ENCODE measurements at places on chromosomes 13 and 19.

DNA sequence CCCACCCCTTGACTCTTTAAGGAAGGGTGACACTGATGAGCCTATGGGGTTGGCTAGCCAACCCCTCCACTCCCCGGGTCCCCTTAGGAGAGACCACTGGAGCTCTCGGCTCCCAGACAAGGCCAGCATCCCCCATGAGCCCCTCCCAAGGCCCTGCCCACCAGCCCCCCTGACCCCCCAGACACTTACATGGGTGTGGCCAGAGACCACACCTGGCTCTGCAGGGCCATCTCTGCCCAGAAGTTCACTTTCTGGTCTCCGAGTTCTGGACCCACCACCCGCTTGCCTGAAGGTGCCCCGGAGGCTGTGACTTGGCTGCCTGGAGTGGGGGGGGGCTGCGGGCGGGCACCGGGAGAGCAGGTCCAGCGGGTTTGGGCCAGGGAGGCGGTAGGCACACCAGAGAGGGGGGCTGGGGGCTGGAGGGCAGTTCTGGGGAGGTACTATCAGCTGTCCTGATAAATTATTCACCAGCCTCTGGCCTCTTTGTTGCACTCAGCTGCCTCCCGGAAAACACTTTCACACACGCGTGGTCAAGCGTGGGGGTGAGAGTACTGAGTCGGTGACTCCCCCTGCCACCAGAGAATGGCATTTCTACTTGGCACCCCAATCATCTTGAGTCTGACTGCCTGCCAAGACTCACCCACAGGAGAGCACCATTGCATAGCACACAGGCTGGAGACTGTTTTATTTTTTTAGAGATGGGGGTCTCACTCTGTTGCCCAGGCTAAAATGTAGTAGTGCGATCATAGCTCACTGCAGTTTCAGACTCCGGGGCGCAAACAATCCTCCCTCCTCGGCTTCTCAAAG lies at the start of gene PALM3:
TSS of gene PALM3 (minus strand) at position 326 of the 807 bp plus-strand sequence. CDS start at position 230, 96 bp downstream.
- no peaks in the 10 kb centered on the region for H3K36me3 ChIP-seq
- peak; percentile 95 for DNase-seq
- H3K4me3 ChIP-seq: peak within 1 kb of the TSS; percentile 68
- H3K4me1 ChIP-seq: no peaks in the 10 kb centered on the region
- H3K27ac ChIP-seq: peak within 1 kb of the TSS; percentile 91

GRCh38 chr19:39113199-39113598 lies 12.4 kb upstream of the PAK4 start:
- DNase-seq: no peak
- no peaks in the 10 kb centered on the region for H3K4me1 ChIP-seq
- H3K36me3 ChIP-seq: no peaks in the 10 kb centered on the region
- no peaks in the 10 kb centered on the region for H3K27me3 ChIP-seq
- H3K4me3 ChIP-seq: no peak overlapping the region

DNA sequence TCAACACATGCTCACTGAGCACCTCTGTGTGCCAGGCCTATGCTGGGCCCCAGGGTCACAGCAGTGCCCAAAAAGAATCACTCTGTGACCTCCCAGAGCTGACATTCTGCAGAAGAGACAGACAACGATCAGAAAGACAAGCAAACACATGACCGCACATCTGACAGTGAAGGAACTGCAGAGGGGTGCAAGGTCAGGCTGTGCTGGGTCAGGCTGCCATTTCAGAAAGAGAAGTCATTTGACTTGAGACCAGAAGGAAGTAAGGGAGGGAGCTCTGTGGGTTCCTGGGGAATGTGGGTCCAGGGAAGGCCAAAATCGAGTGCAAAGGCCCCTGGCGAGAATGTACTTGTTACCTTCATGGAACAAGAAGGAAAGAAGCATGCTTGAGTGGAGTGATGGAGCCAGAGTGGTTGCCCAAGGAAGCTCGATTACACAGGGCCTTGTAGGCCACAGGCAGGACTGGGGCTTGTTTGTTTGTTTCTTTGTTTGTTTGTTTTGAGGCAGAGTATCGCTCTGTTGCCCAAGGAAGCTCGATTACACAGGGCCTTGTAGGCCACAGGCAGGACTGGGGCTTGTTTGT lies 11.4 kb upstream of the CD22 start:
- H3K4me1 ChIP-seq: no peaks in the 10 kb centered on the region
- DNase-seq: no peak
- no peaks in the 10 kb centered on the region for H3K36me3 ChIP-seq

- no peaks in the 10 kb centered on the region for H3K36me3 ChIP-seq
- no peak overlapping the region for H3K27ac ChIP-seq
- no peak overlapping the region for H3K4me3 ChIP-seq
- no peaks in the 10 kb centered on the region for H3K27me3 ChIP-seq
- no peak for DNase-seq
These were observed 4.5 kb upstream of the CFAP97D2 start for GRCh38 chr13:114174529-114174961.

Measured in kidney (tissue), 22 donors.